ENCODE measurements at places on chromosomes 4 and X.

DNA sequence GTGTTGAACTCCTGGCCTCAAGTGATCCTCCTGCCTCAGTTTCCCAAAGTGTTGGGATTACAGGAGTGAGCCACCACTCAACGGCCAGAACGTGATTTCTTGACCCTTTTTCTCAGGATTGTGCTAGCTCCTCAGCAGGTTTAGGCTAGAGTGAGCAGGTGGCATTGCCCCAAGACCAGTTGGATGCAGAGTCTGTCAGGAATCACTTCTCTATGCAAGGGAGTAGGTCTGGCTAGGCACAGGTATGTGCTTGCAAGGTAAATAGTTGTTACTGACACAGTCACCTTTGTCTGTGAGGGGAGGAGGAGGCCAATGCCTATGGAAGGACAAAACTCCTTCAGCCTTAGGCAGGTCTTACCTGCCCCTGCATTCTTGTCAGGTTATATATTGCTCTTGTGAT is 24.2 kb downstream of the SLC25A5 start:
- no peak for DNase-seq

DNA sequence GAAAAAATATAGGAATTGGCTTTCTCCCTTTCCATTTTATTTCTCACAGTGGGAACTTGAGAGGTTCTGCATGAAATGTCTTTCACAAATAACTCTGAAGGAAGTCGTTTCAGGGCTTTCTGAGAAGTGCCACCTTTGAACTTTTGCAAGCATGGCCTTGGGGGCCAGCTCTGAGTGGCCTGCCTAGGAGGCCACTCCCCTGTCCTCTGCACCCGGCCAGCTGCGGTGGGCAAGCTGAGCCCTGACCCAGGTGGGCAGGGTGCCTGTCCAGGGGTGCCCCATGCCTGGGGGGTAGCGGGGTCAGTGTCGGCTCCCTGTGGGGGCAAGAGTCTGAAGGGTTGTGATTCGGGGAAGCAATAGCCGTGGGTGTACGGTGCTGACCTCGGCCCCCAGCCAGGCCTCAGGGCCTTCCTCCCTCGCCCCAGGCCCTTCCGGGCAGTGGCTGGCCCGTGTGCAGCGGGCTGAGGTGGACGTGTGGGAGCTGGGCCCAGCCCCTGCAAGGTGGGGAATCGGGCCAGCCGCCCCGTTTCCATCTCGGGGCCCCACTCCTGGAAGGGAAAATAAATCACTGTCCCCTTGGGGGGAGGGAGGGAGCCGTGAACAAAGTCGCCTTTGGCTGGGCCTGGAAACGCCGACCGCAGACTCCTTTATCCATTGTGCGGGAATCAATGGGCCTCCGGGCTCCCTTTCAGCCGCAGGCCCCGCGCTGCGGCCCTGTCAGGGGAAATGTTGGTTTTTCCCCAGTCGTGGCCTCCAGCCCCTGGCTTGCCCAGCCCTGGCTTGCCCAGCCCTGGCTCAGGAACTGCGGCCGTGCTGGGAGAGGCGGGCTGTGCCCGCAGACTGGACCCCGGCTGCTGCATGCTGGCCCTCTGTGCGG is 3.1 kb downstream of the FGFRL1 start:
- no peak for DNase-seq

- no peak for DNase-seq
These were observed 14.2 kb upstream of the PJA1 start for GRCh38 chrX:69179380-69179911.

GRCh38 chrX:111652719-111653118 is 28.3 kb upstream of the ALG13 start:
- no peak for DNase-seq

GRCh38 chr4:2182994-2183393 is 58.9 kb downstream of the HAUS3 start:
- no peak for DNase-seq

DNA sequence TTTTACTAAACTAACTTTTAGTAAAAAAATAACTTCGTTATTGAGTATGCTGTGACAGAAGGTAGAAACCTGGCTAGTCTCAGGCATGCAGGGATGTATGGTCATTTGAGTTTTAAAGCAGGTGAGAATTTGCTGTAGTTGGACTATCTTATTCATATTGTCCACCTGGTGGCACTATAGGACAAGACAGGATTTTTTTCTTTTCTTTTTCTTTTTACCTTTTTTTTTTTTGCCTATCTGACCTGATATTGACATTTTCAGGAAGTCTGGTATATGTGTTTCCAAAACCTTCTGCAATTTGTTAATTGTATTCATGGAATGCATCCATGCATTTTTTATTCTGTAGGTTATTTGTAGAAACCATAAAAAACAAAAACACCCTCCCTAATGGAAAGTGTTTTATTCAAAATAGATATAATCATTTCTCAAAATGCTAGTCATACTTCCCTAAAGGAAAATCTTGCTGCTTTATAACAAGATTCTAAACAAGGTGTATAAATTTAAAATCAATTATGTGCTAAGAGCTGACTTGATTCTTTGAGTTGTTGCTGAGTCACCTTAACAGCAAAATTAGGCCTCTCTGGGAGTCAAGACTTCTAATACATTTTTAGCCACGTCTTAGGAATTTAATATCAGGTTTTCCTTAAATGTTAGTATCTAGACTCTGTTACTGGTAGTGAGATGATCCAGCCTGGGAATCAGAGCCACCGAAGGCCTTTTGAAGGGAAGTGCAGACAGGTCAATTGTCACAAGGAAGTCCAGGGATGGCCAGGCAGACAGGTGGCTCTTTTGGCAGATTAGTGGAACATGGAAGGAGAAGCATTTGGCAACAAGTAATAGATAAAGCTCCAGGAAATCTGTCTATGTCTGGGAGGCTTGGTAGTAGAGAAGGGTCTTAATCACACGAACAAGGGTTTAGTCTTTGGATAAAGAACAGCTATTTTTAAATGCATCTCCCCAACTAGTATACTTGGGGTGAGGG is 201.3 kb upstream of the GNPDA2 start:
- DNase-seq = no peak

- no peak for DNase-seq
These were observed 141.0 kb downstream of the PJA1 start for GRCh38 chrX:69024161-69024736.

DNA sequence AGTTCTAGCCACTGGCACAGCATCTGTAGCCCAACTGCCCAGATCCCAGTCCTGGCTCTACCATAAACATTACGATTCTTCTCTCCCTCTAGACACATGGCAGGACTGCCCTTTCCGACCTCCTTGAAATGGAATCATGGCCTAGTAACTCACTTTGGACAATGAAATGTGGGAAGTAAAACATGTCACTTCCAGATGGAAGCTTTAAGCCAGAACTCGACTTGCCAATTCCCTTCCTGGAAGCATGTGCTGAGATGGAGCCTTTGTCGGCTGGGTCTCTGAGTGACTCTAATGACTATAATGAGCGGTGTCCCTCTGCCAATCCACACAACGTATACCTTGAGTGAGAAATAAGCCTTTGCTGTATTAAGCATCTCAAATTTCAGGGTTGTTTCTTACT is 34.7 kb downstream of the SH3RF1 start:
- DNase-seq = no peak

- no peak for DNase-seq
These were observed 11.2 kb upstream of the CPXCR1 start for GRCh38 chrX:88735835-88736234.

DNA sequence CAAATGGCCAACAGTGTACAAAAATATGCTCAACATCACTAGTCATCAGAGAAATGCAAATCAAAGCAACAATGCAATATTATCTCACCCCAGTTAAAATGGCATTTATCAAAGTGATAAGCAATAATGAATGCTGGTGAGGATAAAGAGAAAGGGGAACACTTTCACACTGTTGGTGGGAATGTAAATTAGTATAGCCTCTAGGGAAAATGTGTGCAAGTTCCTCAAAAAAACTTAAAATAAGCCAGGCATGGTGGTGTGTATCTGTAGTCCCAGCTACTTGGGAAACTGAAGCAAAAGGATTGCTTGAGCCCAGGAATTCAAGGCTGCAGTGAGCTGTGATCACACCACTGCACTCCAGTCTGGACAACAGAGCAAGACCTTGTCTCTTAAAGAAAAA is 572.1 kb downstream of the NLGN4X start:
- no peak for DNase-seq

- DNase-seq = no peak
These were observed 55.3 kb upstream of the PRPS1 start for GRCh38 chrX:107573016-107573415.

DNA sequence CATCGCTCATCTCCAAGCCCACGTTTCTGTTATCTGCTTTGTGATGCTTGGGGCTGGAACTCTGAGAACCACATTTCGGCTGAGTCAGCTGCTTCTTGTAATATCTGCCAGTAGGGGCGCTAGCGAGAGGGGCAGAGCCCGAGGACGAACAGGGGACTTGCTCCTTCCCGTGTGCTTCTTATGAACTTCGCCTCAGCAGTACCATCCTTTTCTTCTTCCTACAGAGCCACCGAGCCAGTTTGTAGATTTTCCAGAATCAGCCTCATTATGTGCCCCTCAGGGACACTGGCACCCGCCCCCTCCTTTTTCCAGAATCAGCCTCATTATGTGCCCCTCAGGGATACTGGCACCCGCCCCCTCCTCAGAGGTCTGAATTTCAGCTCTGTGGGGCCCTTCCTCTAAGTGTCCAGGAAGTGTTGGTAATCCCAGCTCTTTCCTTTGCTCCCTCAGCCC is 441.7 kb upstream of the RASGEF1B start:
- peak; percentile 60 for DNase-seq

DNA sequence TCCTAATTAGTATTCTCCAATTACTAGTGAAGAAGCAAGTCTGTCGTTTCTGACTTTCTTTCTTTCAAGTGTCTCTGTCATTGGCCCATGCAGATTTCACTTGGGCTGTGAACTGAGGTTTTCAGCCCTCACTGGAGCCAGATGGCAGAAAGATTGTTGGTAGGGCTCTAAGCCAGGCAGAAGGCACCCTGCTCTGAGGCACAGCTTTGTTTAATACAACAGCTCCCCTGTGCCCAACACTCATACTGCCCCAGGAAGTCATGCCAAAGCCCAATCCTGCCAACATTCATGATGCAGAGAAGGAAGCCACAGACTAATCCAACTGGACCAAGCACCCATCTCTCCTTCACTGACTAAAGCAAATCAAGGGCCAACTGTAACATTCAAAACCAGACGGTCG is 117.1 kb upstream of the FRG1 start:
- DNase-seq = no peak

DNA sequence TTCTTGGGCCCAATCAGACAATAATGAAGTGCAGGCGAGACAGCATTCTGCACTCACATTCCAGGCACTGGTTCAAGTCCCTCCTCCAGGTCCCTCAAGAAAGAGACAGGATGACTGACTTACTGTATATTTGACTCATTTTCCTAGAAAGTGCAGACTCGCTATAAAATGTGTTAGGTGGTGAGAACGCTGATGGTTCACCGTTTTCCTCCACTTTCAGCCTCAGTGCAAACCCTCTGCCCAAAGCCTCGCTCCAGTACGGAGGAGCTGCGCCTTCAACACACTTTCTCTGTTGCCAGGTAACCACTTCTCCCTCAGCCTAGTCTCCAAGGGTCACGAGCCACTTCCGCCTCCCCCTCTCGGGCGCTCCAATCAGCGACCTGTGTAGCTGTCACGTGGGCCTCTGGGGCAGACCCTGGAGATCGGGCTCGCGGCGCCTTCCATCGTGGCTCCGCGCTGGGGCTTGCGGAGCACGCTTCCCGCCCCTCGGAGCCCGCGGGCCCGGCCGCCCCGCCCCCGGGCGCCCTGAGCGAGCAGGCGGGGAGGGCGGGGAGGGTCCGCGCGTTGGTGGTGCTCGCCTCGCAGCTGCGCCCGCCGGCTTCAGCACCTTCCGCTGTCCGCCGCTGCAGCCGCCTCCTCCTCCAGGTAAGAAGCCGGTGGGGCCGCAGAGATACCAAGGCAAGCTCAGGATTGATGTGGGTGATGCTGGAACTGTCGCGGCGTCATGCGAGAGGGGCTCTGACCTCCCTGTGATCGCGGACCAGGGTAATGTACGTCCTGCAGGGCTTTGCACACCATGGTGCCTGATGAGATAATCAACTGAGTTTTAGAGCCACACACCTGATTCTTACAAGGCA is at the start of gene WDR17:
Gene WDR17 (plus strand): TSS at position 407 of the 857 bp plus-strand sequence. CDS start 45,740 bp downstream, outside the sequence.
- DNase-seq = peak; percentile 72

GRCh38 chr4:154471032-154471431 is 20.6 kb downstream of the DCHS2 start:
- DNase-seq = no peak

DNA sequence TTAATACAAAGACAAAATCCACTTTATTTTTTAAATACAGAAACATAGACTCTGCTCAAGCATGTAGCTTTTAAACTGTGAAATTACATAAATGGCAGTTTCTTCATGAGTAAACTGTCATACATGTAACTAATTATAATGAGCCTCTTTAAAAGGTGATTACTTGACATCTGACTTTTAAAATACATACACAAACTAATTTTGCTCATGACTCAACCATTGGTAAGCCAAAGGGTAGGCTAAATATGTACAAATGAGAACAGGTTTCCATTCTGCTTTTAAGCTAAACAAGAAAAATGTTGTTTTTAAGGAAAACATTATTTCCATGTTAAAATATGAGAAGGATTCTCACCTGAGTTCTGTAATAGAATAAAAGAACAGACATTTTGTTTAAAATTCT is 27.9 kb downstream of the CAMK2D start:
- DNase-seq = no peak

DNA sequence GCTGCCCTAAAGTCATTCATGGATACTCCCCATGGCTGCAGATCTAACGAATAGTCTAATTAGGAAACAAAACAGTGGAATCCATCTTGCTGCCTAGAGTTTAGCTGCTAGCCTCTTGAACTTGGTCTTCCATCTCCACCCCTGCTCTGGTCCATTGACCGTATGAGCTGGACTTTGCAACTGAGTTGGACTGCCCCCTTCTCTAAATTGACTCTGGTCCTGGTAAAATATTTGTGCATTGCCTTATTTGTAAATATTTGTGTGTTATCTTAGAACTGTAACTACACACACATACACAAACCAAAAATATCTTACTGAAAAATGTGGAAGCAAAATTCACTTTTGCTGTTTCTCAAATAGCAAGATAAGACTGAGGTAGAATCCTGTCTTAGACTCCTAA is 181.3 kb downstream of the NWD2 start:
- no peak for DNase-seq

GRCh38 chr4:118997601-118998000 is 108.9 kb downstream of the SYNPO2 start:
- DNase-seq = no peak

DNA sequence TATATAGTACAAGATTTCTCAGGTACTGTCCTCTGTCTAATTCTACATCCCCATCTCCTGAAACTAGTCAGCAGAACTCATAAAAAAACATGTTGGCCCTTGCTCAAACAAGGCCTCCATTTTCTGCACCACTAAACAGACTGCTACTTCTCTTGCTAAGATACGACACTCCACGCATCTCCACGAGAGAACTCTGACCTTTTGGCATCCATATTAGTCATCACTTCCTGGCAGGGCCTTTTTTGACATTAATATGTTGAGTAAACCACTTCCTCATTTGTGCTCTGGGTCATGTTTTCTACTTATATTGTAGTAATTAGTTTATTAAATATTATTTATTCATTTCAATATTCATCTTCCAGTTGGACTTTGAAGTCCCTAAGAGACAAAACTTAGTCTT is 65.6 kb downstream of the DCAF8L1 start:
- no peak for DNase-seq

GRCh38 chr4:53040459-53040815 is 178.3 kb downstream of the RASL11B start:
- DNase-seq = no peak

- no peak for DNase-seq
These were observed at the start of gene SRPK3 for GRCh38 chrX:153780678-153781427. SRPK3 (plus strand) TSS chrX:153781041; CDS start chrX:153781087, 46 bp downstream.

Data from activated CD4-positive, alpha-beta T cell treated with anti-CD3 and anti-CD28 coated beads, Interleukin-2, amount 50 U/mL, for 48 hours (primary cell).